ENCODE measurements at places on chromosomes 2 and 18.

DNA sequence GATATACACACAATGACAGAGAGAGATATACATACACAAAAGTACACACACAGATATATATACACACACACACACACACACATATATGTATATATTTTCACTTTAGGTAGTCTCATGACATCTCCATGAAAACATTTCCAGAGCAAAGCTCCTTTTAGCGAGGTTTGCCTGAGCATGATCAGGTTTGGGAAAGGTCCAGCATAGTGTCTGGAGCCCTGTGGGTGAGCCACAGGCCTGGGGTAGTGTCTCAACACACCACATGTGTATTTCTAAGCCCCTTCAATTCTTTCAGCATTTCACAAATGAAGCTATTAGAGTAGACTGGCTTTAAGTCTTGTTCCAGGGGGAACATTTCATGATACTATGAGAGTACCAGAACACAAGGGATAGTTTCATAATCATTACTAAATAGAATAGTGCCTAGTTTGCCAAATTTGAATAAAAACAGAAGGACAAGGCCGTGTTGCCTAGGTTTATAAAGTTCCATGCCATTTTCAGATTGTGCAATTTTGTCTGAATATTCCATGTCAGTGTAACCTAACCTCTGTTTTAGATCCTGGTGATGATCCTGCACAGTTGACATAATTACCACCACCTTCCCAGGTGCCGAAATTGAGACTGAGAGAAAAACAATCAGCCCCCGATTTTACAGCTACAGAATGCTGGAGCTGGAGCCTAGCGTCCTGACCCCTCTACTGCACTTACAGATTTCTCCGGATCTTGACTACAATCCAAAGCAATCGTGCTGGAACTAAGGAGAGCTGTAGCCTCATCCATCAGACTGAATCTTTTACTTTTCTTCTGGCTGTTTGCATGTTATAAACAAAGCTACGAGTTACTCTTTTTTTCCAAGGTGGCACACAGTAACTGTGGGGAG lies 332.7 kb downstream of the CYRIA start:
- no peak for DNase-seq

GRCh38 chr2:162073888-162074631 lies at the start of gene DPP4:
Gene DPP4 (minus strand): TSS chr2:162074215. CDS start chr2:162073981, 234 bp downstream.
- no peak for DNase-seq

DNA sequence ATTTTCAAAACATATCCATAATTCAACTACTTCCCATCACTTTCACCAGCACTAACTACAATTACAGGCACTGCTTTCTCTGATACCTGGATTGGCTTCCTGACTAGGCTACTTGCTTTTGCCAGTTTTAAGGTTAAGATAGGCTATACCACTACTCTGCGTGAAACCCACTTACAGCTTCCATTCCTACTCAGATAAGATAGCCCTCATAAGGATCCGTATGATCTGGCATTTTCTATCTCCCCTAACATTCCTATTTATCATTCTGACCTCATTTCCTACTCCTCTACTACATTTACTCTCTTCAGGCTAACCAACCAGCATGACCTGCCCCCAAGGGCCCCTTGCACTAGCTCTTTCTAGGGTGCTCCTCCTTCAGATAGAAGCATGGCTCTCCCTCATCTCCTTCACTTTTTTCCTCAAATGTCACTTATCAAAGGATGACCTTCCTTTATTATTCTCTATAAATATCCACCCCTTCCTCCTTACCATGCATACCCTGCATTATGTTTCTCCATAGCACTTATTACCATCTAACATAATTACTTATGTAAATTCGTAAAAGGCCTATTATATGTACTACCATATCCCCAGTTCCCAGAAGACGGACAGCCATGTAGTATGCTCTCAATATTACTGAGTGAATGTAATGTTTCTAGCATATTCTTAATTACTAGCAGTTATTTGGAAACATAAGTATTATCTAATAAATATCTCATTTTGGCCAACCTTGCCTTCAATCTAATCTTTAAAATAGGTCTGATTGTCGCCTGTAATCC lies 4.4 kb downstream of the TIA1 start:
- DNase-seq: no peak

DNA sequence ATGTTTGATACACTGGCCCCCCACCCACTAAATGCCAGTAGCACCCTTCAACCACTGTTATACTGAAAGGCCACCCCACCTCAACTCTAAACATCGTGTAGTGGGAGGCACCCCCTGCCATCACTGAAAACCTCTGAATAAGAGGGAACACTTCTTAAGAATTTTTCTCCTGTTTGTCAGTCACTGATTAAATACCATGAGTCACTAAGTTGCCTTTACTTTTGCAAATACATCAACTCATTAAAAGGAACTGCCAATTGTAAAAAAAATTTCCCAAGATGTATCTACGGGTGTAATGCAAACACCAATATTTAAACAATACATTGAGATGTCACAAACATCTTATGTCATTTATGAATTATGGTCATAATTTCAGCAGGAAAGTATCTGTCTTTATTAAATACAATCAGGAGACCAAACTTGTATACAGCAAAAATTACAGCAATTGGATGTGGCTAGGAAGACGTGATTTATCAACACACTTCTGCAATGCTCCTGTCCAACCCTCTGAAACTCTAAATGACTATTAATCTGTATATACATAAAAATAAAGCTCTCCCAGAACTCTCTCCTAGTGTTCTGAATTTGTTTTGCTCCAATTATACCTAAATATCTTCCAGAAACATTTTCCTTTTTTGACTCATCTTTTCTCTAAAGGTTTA lies 144.1 kb upstream of the STK17B start:
- no peak for DNase-seq

- no peak for DNase-seq
These were observed 73.0 kb upstream of the RIOK3 start for GRCh38 chr18:23380001-23380550.

GRCh38 chr2:83470928-83471327 lies 988.2 kb downstream of the SUCLG1 start:
- no peak for DNase-seq

- DNase-seq: no peak
These were observed 18.3 kb upstream of the KLHL29 start for GRCh38 chr2:23366720-23367119.

- no peak for DNase-seq
These were observed 20.8 kb downstream of the TNS1 start for GRCh38 chr2:217981971-217982370.

Measured in inflammatory macrophage (primary cell).